Stimulated activated memory B cell treated with anti-CD40 and anti-IgM and Interleukin-4, amounts not matched to agents 10 μg/mL and 1 μg/mL and 100 μg/mL, for 72 hours (primary cell): ENCODE measurements at places on chromosomes 11 and 22.

DNA sequence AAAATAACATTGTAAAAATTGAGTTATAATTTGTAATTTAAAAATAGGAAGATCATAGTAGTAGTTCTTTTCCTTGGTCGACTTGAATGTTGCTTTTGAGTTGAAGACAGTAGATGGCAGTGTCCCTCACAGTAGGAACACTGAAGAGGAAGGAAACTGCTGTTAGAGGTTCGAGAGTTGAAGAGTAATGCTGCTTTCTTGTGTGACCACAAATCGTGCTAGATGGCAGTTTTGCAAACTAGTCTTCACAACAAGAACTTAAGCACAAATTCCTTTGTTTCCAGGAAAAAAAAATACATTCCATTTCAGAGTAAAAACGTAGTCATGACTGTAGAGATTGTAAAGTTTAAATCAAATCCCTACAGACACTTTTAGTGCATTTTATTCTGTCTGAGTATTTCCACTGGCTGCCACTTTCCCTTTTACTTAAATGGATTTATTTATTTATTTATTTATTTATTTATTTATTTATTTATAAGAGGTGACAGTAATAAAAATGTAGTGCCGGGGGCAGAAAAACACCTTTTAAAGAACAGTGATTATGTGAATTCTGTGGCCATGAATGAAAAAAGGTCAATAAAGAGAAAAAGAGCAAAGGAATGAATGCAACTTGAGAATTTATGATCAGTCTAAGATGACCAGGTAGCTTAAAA is 54.6 kb downstream of the SPECC1L start:
- ATAC-seq, result peak; percentile 64

- ATAC-seq, result no peak
Observed at GRCh38 chr11:77121876-77122575, 6.0 kb upstream of the MYO7A start.

DNA sequence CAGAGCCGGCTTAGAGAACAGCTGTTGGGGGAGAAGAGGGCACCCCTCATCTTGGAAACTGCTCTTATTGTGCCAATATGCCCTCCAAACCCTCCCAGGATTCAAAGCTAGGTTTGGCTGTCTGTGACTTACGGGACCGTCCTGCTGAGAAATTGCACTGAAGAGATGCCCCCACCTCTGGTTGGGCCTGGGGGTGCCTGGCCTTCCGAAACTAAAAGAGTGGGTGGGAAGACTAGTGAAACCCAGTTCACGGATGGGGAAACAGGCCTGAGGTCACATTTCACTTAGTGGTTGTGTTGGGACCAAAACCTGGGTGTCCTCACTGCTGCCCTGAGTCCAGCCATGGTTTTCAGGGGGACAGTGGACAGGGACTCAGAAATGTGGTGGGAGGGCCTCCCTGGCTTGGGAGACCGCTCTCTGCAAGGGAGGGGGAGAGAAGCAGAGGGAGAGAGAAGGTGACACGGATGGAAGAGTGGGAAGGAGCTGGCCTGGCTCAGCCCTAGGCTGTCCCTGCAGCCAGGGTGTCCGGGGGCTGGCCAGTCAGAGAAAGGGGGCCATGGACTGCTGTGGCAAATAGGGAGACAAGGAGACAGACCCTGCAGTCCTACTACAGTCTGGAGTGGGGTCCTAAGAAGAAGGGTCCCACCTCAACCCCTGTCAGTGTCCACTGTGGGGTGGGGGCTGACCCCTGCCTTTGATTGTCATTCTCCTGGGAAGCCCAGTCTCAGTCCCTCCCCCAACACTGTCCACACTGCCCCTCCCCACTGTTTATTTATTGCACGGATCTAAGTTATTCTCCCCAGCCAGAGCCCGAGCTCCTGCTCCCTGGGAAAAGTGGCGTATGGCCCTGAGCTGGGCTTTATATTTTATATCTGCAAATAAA is 13.6 kb downstream of the MAFF start:
- ATAC-seq, result no peak

- no peak for ATAC-seq
Observed at GRCh38 chr22:37192204-37192603, 4.2 kb upstream of the C1QTNF6 start.

GRCh38 chr11:269146-269890 is 8.9 kb upstream of the NLRP6 start:
- ATAC-seq, result peak; percentile 85

GRCh38 chr11:101563166-101563565 is 20.6 kb downstream of the TRPC6 start:
- no peak for ATAC-seq

- no peak for ATAC-seq
Observed at GRCh38 chr11:19244084-19244483, 3.3 kb upstream of the E2F8 start.

GRCh38 chr11:92246630-92247029 is 22.0 kb downstream of the FAT3 start:
- no peak for ATAC-seq
